CD4-positive, alpha-beta T cell treated with Interleukin-12 subunit alpha and Interleukin-12 subunit beta, for 1 hour (primary cell): ENCODE measurements at places on chromosomes 4 and X.
A peak's percentile ranks its signal among the peaks of the same experiment; 100 is the strongest.

GRCh38 chr4:188214861-188215260 is 75.6 kb downstream of the TRIML1 start:
- DNase-seq = no peak

- DNase-seq = no peak
Measured at GRCh38 chr4:154631828-154632227, 19.4 kb upstream of the FGG start.

GRCh38 chr4:72006586-72006985 is 25.2 kb upstream of the NPFFR2 start:
- DNase-seq = no peak

- peak; percentile 32 for DNase-seq
Measured at GRCh38 chr4:13541720-13542576, 2.4 kb downstream of the NKX3-2 start.

GRCh38 chrX:48071064-48071985 is at the start of gene ZNF630:
TSS of gene ZNF630 (minus strand) at chrX:48071640. CDS start at chrX:48066886, 4,754 bp downstream.
- DNase-seq = peak; percentile 69

DNA sequence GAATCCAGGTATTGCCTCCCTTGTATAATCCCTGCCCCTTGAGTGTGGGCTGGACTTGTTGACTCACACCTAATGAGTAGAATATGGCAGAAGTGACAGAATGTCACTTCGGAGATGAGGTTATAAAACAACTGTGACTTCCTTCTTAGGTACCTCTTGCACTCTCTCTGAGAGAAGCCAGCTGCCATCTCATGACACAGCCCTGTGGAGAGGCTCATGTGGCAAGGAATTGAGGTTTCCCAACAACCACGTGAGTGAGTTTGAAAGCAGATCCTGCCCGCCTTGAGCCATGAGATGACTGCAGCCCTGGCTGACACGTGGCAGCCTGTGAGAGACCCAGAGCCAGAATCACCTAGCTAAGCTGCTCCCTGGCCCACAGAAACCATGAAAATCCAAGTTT is 13.5 kb downstream of the ASB11 start:
- no peak for DNase-seq

GRCh38 chr4:110091434-110092140 is 106.8 kb downstream of the ELOVL6 start:
- DNase-seq = no peak

- no peak for DNase-seq
Measured at GRCh38 chrX:356385-357034, 30.2 kb downstream of the PPP2R3B start.

DNA sequence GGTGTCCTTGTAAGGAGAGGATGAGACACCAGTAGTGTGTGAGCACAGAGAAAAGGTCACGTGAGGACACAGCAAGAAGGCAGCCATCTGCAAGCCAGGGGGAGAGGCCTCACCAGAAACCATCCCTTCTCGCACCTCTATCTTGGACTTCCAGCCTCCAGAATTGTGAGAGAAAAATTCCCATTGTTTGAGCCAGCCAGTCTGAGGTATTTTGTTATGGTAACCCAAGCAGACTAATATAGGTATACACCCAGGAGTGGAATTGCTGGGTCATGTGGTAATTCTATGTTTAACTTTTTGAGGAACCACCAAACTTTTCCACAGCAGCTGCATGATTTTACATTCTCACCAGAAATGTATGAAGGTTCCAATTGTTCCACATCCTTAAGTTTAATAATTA is 25.6 kb downstream of the ZDHHC9 start:
- DNase-seq = no peak

GRCh38 chr4:123350191-123350544 is 46.4 kb upstream of the SPRY1 start:
- DNase-seq = no peak

- DNase-seq = peak; percentile 5
Measured at GRCh38 chrX:154348646-154349358, 25.6 kb downstream of the FLNA start.

DNA sequence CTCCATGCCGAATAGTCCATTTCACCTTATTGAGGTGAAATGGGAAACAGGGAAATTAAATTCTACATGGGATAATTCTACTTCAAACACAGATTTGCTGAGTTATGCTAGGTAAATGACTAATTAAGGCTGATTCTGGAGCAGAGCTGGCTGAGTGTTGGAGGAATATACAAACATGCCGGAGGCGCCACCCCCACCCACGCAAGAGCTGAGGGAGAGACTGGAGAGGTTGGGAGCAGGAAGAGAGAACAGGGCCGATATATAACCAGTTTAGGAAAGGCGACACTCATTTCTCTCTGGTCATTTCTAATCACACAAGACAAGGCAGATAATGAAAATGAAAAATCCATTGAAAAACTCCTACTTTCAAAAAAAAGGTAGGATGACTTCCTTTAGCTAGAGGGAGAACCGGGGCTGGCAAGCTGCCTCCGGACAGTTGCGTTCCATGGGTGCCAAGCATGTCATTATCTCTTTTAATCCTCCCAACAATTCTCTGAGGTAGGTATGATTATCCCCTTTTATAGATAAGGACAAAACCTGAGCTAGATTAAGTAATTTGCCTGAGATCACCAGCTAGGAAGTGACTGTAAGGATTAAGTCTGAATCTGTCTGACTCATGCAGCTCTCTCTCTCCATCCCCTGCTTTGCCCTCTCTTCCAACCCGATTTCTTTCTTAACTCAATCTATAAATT is 27.6 kb upstream of the CFAP299 start:
- DNase-seq = no peak

DNA sequence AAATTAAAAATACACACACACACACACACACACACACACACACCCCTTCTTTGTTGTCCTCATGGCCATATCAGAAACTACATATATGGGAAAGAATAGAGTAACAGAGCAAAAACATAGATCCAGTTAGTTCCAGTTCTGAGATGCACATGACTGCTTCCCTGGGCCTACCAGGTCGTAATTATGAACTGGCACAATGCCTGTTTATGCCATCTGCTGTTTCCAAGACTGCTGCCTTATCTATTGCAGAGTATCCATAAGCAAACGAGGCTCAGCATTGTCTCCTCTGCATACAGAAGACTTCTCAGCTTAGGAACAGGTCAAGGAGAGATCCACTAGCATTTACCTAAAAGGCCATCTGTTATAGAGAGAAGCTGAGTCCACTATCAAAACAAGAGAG is 789.0 kb downstream of the TECRL start:
- DNase-seq = no peak

- no peak for DNase-seq
Measured at GRCh38 chrX:390459-390858, 3.8 kb upstream of the PPP2R3B start.

GRCh38 chr4:56240554-56241174 is 146.6 kb downstream of the AASDH start:
- DNase-seq = no peak

GRCh38 chr4:110128472-110128919 is 69.9 kb downstream of the ELOVL6 start:
- DNase-seq = no peak

DNA sequence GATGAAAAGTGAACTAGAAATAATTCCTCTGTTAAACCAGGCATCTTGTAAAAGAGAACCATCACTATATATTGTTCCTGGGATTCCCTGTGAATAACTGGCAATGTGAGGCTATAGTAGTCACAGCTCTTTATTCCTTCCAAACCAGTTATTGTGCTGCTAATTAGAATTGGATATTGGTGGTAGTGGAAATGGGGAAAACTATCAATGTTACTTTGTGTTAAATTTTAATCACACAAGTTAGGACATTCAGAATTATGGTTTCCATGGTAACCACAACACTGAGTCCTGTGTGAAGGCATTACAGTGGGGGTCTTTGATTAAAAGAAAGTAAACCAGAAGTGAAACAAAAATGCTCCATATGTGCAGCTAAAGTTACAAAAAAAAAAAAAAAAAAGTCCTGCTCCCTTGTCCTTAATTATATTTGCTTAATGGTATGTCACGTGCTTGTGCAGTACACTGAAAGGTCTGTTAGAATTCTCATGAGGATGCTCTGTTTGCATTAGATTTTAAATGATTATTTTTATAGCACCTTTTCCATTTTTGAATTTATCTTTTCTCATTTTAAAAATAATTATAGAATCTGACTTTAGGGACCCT is 200.4 kb downstream of the ADGRL3 start:
- no peak for DNase-seq

GRCh38 chrX:139106069-139106468 is 394.6 kb upstream of the FGF13 start:
- DNase-seq = no peak

- no peak for DNase-seq
Measured at GRCh38 chr4:128803783-128804182, 5.7 kb upstream of the JADE1 start.

DNA sequence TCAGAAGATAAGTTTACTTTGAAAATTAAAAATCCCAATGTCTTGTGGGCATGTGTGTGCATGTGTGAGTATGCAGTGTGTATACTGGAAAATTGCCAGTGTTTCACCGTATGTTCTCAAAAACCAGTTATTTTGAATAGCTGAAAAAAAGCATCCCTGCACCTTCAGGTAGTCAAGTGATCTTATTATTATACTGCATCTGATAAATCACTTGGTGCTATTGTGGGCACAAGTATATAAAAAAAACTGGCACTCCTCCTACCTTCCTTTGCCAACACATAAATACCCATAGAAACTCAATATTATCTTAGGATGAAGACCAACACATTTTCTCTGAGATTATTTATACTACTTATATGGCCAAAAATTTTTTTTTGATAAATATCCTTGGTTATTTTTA is 91.5 kb upstream of the MAP9 start:
- no peak for DNase-seq

DNA sequence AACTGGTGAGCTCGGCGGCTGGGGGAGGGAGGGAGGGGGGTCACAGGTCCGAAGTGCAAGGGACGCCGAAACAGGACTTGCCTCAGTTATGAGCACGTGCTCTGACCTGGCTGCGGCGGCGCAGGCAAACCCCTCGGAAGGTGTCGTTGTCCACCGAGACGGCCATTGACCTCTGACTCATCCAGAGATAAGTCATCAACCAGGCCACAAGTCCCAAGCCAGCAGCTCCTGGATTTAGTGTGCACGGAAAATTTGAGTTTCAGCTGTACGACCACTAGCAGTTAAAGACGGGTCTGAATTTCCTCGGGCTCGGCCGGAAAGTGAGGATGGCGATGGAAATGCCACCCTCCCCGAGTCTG is 674 bp downstream of the SH3D19 start:
- DNase-seq = no peak

- no peak for DNase-seq
Measured at GRCh38 chr4:124018383-124019317, 622.1 kb downstream of the SPRY1 start.
